ENCODE measurements at places on chromosomes 1 and 21. TPM values are rescaled to one million over a fixed set of nuclear protein-coding genes. Genes with fewer than 3 reads are reported as not detected.

The TRIM17 gene
- 0.17 TPM for total RNA-seq

The PLCH2 gene
- total RNA-seq, result 20.1 TPM

GRCh38 chr1:29772584-29773100, 536.3 kb downstream of the PTPRU start:
- no peaks in the 10 kb centered on the region for H3K4me1 ChIP-seq
- DNase-seq, result no peak
- H3K36me3 ChIP-seq, result no peaks in the 10 kb centered on the region
- peaks cover 2% of the 10 kb centered on the region for H3K27me3 ChIP-seq

GRCh38 chr1:25031601-25031965, 101.5 kb upstream of the RUNX3 start:
- H3K27ac ChIP-seq, result peak overlapping the region; percentile 89
- H3K4me3 ChIP-seq, result no peak overlapping the region
- DNase-seq, result no peak
- peaks cover 91% of the 10 kb centered on the region for H3K4me1 ChIP-seq
